Choroid plexus epithelial cell (primary cell): ENCODE measurements at places on chromosomes 6 and 20.

DNA sequence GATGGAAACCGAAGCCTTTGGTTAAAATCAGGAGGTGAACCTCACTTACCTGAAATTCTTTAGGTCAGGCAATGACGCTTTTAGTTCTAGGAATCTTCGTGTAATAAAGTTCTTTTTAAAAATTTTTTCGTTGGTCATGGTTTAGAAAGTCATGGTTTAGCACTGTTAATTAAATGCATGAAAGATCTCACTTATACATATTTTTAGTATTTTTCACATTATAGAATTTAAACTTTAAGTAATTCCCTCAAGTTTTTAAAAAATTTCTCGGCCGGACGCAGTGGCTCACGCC, 1.1 kb downstream of the DSE start:
- DNase-seq = no peak

- DNase-seq = peak; percentile 33
Observed at GRCh38 chr6:118892355-118892991, 1.5 kb upstream of the ASF1A start.

DNA sequence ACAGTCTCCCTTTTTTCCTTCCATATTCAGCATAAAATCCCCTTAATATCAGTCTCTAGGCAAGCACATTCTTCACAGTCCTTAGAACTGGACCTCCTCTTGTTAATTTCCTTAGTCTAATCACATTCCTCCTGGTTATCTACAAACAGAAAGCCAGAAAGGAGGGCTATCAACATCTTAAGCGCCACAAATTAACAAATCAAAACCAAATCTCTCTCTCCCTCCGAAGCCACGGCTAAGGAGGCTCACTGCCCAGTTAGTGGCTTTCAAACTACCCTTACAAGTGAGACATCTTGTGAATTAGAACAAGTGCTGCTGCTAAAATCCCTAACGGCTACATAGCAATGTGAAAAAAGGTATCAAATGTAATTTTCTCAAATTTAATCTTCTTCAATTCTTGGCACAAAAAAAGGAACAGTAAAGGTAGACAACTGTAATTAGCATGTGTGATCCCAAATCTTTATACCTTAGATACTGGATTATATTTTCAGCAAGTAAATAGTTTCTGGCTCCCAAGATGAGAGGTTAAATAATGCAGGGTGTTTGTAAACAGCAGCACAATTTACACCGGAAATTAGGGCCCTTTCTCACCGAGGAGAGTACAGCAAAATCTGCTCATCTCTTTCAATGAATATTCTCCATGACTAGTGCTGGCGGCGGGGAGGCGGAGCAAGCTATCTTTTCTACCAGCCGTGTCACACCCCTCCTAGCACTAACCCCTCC, 1.4 kb upstream of the TRIM39 start:
- DNase-seq = peak; percentile 59

GRCh38 chr20:44420497-44420896, 55.2 kb upstream of the TTPAL start:
- no peak for DNase-seq

- DNase-seq = no peak
Observed at GRCh38 chr6:154792761-154793160, 59.5 kb downstream of the SCAF8 start.

DNA sequence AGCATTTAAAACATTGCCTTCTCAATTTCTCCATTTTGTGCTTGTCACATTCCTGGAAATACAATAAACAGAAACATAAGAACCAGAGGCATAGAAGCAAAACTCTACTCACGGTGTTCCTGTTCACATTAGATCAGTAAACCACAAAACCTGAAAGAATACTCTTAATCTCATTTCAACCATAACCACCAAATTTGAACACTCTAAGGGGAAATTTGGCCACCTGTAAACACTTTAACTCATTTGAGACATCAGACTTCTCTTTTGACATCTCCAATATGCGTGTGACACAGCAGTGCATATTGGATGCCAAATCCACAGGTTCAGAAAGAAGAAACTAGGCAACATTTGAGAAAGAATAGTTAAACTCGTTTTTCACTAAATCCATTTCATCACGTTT, 153.8 kb upstream of the IRAK1BP1 start:
- DNase-seq = no peak

GRCh38 chr20:10291568-10292248, 73.1 kb downstream of the SNAP25 start:
- DNase-seq = no peak

- peak; percentile 18 for DNase-seq
Observed at GRCh38 chr6:79076160-79076559, 1.9 kb downstream of the PHIP start.

GRCh38 chr6:34580707-34581560, 24.8 kb upstream of the SPDEF start:
- peak; percentile 18 for DNase-seq

- no peak for DNase-seq
Observed at GRCh38 chr6:24660105-24660504, 6.6 kb downstream of the TDP2 start.

GRCh38 chr6:91509711-91510110, 922.8 kb upstream of the MAP3K7 start:
- DNase-seq = no peak

GRCh38 chr6:56806368-56806767, 148.5 kb upstream of the BEND6 start:
- DNase-seq = no peak

- DNase-seq = peak; percentile 58
Observed at GRCh38 chr20:48284837-48285236, 499.6 kb upstream of the SULF2 start.

- no peak for DNase-seq
Observed at GRCh38 chr20:62609279-62609720, 33.0 kb upstream of the SLCO4A1 start.

- DNase-seq = no peak
Observed at GRCh38 chr20:41592516-41593216, 25.5 kb downstream of the CHD6 start.

GRCh38 chr6:154791556-154792317, 58.5 kb downstream of the SCAF8 start:
- peak; percentile 28 for DNase-seq

- no peak for DNase-seq
Observed at GRCh38 chr6:138482816-138483215, 16.5 kb downstream of the NHSL1 start.

DNA sequence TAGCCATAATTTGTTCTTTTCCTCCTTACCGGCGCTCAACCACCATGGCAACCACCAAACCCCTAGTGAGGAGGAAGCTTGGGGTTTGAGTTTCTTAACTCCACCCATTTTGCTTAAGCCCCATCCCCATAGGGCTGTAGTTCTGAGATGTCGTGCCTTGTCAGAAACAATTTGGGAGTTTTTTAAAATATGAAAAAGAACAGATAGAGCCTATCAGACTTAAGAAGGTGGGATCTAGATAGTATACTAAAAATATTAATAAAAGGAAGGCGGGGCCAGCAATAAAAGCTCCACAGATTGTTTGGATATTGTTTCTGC, 5.6 kb downstream of the BRD2 start:
- peak; percentile 82 for DNase-seq

DNA sequence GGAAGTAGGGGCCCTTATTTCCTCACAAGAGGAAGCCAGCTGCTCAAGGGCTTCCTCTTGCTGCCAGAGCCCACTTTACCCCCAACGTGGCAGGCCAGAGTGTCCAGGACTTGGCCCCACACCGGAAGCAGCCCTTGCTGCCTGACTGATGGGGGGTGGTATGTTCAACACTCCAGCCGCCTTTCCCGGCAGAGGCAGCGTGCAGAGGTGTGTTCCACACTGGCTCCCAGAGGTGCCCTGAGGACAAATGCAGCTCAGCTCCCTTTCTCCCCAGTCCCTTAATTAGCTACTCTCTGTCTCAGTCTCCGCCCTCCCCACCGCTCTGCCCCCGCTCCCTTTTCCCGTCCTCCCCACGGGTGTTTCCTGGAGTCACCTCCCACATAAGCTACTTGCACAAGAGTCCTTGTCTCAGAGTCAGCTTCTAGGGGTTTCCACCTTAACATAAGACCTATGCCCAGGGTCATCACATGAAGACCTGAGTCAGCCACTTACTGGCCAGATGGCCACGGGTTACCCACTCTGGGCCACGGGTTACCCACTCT, 61.7 kb upstream of the SHLD1 start:
- peak; percentile 13 for DNase-seq

- no peak for DNase-seq
Observed at GRCh38 chr20:9121211-9121610, 52.3 kb downstream of the PLCB4 start.

DNA sequence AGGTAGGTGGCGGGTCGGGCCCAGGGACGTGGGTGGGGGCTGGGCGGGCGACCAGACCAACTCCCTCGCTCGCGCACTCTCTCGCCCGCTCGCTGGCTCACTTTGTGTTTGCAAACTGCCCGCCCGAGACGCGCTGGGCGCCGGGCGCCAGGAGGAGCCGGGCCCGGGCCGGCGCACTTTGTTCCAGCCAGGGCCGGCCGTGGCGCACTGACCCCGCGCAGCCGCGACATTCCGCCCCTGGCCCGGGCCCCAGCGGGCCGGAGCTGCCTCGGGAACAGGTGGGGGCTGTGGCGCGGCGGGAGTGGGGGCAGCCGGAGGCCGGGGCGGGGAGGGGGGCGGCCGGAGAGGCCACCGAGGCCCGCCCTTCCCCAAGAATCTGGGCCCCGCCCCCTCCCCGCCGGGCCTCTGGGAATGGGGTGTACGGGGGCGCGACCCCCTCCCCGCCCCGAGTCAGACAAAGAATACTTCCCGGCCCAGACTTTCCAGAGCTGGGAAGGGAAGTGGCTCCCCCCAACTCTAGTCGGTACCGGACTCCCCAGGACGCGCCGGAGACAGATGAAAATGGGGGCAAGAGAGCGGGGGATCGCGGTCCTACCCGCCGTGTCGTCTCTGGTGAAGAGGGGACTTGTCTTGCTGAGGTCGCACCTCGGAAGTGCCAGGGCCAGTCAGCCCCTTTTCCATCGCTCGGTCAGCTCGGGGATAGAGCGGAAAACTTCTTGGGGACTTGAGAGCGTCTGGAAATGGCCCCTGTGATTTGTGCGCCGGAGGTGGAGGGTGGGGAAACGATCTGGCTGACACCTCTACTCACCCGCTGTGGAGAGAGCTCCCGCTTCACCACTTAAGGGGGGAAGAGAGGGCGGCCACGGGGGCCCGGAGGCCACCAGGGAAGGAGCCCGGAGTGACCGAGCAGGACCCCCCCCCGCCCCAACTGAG, 951 bp downstream of the FOXP4 start:
- DNase-seq = peak; percentile 57

DNA sequence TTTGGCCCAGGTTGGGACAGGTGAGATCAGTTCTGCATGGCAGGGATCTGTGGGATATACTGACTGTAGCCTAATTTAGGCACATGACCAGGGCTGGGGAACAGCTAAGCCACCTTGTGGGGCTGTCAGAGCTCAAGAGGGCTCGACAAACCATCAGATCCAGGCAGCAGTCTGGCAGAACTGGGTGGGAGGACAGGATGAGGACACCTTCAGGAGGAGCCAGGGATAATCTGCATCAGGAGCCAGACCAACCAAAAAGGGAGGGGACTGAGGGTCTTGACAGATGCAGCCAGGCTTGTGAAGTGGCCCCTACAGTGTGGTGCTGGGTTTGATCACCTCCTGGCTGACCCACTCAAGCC, 123.4 kb downstream of the MAFB start:
- no peak for DNase-seq

DNA sequence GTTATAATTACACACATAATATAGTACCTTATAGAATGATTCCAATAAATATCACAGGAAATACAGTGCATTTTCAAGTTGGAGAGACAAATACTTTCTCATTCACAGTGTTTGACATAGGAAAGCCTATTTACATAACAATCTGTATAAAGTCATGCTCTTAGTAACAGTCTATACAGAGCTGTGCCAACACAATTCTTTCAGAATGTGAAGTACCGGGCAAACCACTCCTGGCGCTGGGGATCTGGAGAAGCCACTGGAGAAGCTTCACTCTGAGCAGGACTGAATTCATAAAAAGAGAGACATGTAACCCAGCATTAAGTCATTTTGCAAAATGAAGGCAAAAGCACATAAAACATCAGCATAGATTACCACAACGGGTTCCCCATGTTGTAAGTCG, 24.9 kb upstream of the MCM9 start:
- DNase-seq = no peak

DNA sequence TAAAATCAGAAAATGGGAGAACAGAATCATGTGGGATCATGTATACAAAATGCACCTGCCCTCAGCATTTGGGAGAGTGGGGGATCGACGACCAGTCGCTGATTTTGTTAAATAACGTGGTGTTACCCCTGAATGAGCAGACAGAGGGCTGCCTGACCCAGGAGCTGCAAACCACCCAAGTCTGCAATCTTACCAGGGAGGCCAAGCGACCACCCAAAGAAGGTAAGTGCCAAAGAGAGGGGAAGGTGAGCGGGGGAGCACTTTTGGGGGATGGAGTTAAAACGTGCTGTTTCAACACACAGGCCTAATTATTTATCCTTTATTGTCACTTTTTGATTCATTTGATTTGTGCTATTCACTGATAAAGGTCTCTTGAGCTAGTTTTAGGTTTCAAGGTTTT, 4.1 kb downstream of the ADGRB3 start:
- DNase-seq = no peak

DNA sequence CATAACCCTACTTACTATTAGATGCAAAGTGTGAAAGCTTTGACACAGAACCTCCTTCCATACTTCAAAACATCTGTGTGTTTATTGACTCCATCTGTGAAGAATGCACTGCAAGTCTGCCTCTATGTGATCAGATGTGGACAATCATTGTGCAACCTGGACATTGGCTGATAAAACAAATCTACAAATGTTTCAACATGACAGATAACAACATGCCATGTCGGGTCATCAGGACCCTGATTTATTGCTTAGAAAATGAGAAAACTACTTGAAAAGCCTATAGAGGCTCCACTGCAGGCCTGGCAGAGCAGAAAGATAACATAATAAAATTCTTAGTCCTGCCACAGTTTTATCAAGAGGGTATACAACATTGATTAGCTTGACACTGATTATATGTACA, 1286.4 kb downstream of the GRIK2 start:
- DNase-seq = no peak

DNA sequence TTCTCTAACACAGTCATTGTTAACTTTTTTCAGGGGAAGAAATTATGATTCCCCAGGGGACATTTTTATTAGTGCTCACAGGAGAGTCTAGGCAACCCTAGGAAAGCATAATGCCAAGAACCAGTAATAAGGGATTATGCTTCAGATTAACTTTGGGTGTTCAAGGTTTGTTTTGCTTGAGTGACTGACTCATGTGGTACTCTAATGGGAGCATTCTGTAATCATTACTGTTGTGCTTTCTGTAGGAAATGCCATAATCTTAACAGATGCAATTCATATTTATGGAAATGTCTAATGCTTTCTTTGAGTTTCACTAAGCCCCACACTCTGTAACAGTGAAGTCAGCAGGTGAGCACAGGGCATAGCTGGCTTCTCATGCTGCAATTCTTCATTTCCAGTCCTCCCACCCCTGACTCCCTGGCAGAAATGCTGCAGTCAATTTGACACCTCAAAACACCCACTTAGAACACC, 263.4 kb upstream of the MAN1A1 start:
- peak; percentile 28 for DNase-seq

DNA sequence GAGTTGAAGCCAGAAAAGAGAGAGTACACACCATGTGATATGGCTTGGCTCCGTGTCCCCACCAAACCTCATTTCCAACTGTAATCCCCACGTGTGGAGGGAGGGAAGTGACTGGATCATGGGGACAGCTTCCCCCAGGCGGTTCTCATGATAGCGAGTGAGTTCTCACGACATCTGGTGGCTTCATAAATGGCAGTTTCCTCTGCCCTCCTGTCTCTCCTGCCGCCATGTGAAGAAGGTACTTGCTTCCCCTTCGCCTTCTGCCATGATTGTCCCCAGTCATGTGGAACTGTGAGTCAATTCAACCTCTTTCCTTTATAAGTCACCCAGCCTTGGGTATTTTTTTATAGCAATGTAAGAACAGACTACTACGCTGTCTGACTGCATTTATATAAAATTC, 40.3 kb downstream of the TAF4 start:
- no peak for DNase-seq

- DNase-seq = no peak
Observed at GRCh38 chr6:116316772-116317467, 37.2 kb upstream of the TSPYL1 start.
